ENCODE measurements at places on chromosomes 11 and 22. TPM values are rescaled to one million over a fixed set of nuclear protein-coding genes. Genes with fewer than 3 reads are reported as not detected.

DNA sequence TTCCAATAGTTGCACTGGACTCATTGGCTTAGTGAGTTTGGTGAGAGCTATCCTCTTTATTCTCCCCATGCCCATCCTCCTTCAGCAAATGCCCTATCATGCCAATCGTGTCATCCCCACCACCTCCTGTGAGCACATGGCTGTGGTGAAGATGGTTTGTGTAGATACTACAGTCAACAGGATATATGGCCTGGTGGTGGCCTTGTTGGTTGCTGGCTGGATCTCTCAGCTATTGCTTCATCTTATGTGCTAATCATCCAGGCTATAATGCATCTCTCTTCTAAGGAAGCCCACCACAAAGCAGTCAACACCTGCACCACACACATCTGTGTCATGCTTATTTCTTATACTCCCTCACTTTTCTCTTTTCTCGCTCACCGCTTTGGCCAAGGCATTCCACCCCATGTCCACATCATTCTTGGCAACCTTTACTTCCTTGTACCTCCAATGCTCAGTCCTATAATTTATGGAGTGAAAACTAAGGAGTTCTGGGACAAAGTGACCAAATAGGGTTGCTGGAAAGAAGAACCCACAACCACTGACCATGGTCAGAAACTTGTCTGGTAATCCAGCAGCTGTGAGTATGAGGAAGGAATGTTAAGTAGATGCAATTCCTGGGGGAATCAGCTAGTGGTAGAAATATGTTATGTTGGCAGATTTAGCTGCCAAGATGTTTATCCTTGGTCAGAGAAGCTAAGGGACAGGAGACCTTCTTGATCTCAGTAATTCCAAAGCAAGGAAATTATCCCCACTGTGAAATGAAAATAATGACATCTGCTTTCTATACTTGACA lies 16.3 kb upstream of the OR56B1 start:
- DNase-seq, result peak; percentile 76

GRCh38 chr11:82038154-82038553 lies 695.5 kb downstream of the FAM181B start:
- no peak for DNase-seq

- peak; percentile 70 for DNase-seq
Observed at GRCh38 chr22:20243537-20244249, 24.4 kb downstream of the RTN4R start.

- peak; percentile 21 for DNase-seq
Observed at GRCh38 chr22:41288245-41288946, 2.4 kb upstream of the RANGAP1 start.

- no peak for DNase-seq
Observed at GRCh38 chr11:78560826-78561484, 13.7 kb downstream of the NARS2 start.

DNA sequence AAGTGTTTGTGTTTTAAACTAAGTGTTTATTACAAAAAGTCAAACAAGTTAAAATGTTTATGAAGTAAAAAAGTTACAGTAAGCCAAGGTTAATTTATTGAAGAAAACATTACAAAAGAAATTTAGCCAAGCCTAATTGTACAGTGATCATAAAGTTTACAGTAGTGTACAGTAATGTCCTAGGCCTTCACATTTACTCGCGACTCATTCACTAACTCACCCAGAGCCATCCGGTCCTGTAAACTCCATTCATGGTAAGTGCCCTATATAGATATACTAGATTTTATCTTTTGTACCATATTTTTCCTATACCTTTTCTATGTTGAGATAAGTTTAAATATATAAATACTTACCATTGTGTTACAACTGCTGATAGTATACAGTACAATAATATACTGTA lies 481.8 kb upstream of the TENM4 start:
- DNase-seq, result no peak

DNA sequence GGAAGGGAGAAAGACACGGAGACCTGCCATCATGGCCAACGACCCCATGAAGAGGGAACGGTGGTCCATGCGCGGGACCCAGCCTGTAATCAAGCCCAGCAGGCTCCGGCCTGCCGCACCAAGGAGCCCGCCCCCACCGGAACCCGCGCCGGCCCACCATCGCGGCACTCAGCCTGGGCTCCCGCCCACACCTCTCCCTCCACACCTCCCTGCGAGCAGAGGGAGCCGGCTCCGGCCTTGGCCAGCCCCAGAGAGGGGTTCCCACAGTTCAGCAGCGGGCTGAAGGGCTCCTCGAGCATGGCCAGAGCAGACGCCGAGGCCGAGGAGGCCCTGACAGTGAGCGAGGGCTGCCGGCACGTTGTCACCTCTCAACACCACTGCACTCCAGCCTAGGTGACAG lies 1302.8 kb upstream of the CNTN5 start:
- no peak for DNase-seq

- no peak for DNase-seq
Observed at GRCh38 chr11:67366546-67366945, 6.9 kb downstream of the CLCF1 start.

DNA sequence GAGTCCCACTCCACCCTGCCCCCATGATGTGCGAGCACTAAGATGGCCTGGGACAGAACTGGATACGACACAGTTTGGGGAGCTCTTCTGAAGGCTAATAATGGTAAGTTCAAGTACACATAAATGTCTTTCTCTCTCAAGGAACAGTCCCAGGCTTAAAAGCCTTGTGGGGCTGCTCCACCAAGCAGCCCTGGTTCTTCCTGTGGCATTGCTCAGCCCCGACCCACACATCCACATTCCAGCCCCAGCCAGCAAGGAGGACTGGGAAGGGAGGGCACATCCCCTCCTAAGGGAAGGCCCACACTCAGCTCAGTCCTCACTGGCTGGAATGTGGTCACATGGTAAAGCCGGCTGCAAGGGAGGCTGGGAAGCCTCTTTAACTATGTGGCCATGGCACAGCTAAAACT lies 13.3 kb upstream of the MB start:
- peak; percentile 64 for DNase-seq

DNA sequence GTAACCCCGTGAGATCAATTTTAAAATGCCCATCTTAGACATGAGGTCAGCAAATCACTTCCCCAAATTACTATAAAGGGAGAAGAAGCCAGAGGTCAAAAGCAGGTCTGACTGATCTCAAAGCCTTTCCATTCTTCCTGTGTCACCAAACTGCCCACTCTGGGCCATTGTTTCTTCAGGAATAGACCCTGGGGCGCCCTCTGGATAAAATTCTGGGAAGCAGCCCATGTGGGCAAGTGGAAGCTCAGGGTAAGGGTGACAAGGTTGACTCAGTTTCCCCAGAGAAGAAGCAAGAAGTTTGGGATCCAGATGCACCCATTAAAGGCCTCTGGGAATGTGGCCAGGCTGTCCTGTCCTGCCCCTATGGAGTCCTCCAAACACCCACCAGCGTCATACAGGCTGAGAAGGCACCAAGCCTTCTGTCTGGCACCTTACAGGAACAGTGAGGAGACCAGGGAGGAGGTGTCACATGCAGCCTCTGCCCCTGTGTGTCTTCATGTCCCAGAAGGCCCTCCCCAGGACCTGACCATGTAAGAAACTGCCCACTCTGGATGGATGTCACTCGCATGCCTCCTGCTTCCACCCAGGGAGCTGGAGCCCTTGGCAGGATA lies 50.1 kb downstream of the CHST1 start:
- no peak for DNase-seq

GRCh38 chr11:45155058-45155551 lies 8.7 kb downstream of the PRDM11 start:
- DNase-seq, result no peak

- DNase-seq, result peak; percentile 33
Observed at GRCh38 chr11:363948-364761, 5.1 kb upstream of the B4GALNT4 start.

DNA sequence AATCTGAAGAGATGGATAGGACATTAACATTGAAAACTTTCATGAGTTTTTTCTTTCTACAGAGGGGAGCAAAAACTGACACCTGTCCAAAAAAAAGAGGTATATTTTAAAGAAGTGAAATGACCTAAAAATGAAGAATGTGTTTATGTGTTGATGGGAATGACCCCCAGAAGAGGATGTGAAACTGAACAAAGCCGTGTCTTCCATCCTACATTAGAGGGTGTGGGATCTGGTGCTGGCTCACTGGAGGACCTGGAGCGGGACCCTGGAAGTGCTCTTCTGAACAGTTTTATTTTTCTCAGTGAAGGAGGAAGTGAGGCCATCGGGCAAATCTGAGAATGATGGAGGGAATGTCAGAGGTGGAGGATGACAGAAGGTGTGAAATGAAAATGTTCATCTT lies 470.1 kb downstream of the NTM start:
- DNase-seq, result no peak

- DNase-seq, result peak; percentile 75
Observed at GRCh38 chr11:91199866-91200265, 977.0 kb upstream of the CHORDC1 start.

- no peak for DNase-seq
Observed at GRCh38 chr11:134313821-134314607, 17.8 kb upstream of the GLB1L2 start.

DNA sequence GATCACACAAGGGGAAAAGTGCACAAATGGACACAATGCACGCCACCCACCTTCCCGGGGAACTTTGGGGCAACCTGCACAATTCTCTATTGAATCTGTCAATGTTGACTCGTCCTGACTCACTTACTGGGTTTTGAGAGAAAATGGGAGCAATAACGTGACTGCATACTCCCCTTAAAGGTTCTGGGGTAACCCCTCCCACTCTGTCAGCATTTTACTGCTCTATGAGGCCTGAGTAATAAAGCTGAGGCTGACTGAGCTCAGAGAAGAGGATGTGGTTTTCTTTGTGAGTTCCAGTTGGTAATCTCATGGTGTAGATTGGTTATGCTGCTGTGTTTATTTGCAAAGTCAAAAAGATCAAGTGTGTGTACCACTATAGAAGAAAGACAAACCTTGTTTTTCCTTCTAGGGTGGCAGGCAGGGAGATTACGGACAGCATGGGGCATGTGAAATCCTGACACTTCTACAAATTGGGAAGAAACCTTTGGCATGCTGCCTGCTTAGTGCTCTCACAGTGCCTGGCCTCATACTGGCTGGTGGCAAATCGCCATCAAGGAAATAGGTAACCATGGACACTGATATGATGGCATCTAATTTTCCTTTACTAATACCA lies 16.1 kb upstream of the APOA1 start:
- peak; percentile 64 for DNase-seq

- DNase-seq, result no peak
Observed at GRCh38 chr11:12196308-12196707, 85.9 kb downstream of the MICAL2 start.

DNA sequence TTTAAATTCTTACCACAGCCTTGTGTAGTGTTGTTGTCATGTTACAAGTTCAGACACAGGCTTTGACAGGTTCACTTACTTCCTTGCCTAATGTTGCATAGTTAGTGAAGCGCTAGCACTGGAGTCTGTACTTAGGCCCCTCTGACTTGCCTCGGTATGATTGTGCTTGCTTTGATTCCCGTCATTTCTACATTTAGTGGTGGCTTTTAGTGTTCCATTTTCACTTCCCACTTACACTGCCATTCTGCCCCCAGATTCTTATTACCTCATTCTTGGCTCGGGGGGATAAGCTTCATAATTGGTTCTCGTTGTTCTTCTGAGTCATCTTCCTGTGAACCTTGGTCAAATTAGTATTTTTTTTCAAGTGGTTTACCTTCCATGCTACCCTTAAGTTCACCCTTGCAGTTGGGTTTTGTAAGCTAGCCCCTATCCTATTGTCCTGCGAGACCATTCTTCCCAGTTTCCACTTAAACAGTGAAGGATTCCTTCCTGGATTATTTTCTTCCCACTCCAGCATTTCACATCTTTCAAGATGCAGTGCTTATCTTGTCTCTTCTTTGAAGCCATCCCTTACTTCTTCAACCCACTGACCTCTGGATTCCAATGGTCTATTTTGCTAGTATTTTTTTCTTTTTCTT lies 68.7 kb downstream of the DDX10 start:
- no peak for DNase-seq

DNA sequence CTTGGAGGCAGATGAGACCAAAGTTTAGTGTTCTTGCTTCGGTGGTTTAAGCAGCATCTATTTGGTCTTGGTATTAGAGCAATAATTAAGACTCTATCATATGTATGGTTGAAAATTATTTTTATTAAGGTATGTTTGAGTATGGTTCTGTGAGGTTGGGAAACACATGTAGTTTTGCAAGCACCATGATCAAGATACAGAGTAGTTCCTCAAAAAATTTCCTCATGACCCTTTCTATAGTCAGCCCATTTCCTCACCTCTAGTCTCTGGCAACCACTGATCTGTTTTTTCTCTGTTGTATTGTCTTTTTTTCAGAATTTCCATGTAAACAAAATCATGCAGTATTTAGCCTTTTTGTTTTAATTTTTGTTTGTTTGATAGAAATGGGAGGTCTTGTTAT lies 18.4 kb downstream of the MTMR3 start:
- no peak for DNase-seq

DNA sequence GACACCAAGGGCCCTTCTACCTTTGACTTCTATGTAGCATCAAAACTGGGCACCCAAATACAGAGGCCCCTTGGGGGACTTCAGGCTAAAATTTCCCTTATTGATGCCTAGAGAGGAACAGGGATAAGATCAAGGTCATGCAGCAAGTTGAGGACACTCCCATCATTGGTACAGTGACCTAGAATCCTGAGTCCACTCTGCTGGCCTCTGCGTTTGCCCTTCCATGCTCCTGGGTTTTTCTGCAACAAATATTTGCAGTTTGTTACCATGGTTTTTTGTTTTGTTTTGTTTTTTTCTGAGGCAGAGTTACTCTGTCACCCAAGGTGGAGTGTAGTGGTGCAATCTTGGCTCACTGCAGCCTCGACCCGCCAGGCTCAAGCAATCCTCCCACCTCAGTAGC lies 64.2 kb downstream of the THAP12 start:
- no peak for DNase-seq

GRCh38 chr11:36094164-36094563 lies 150.3 kb downstream of the LDLRAD3 start:
- no peak for DNase-seq

- DNase-seq, result peak; percentile 39
Observed at GRCh38 chr11:35014346-35014745, 97.9 kb downstream of the PDHX start.

DNA sequence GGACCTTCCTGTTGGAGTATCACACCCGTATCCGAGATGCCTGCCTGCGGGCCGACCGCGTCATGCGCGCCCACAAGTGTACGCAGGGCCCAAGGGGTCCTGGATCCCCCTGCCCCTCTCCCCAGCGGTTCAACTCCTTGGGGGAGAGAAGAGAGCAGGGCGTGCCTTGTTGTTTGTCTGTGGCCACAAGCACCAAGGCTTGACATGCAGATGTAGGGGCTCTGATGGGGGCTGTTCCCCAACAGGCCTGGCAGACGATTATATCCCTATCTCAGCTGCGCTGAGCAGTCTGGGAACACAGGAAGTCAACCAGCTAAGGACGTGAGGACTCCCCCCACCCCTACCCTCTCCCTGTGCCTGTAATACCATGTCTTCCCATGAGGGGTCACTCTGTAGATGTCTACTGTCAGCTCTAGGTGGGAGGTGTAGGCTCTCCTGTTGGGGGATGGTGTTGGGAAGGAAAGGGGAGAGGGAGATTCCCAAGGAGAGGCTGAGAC lies 6.8 kb downstream of the CFL1 start:
- DNase-seq, result no peak

GRCh38 chr22:42970029-42970428 lies 44.9 kb downstream of the PACSIN2 start:
- DNase-seq, result no peak

Gene SLC22A9
- not detected for total RNA-seq

Gene KCNJ4
- total RNA-seq, result not detected

Gene PIH1D2
- 1.5 TPM for total RNA-seq

Gene ZBTB44
- 28.3 TPM for total RNA-seq

Gene GTSE1
- total RNA-seq, result 0.35 TPM

Gene CRYBB3
- not detected for total RNA-seq

Gene C22orf42
- not detected for total RNA-seq

Gene TSSC4
- total RNA-seq, result 47.1 TPM

Gene KRTAP5-7
- total RNA-seq, result not detected

Data from myocyte (in vitro differentiated cells).